ENCODE measurements at places on chromosomes 12 and 14.

- DNase-seq, result no peak
Observed at GRCh38 chr12:88371416-88372183, 208.7 kb downstream of the KITLG start.

DNA sequence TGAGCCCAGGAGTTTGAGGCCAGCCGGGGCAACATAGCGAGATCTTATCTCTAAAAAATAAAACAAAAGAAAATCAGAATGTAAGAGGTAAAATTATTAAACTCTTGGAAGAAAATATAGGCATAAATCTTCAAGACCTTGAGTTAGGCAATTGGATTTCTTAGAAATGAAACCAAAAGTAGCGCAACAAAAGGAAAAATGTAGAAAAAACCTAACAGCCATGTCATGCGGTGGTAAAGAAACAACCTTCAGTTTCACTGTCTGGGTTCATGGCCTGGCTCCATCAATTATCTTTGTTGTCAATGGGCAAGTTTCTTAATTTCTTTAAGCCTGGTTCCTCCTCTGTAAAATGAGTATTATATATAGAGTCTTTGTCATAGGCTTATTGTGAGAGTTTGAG is 5.6 kb upstream of the GCH1 start:
- DNase-seq, result no peak

- no peak for DNase-seq
Observed at GRCh38 chr14:38367922-38368321, 112.0 kb upstream of the CLEC14A start.

GRCh38 chr14:55351111-55351510 is 60.5 kb downstream of the ATG14 start:
- no peak for DNase-seq

DNA sequence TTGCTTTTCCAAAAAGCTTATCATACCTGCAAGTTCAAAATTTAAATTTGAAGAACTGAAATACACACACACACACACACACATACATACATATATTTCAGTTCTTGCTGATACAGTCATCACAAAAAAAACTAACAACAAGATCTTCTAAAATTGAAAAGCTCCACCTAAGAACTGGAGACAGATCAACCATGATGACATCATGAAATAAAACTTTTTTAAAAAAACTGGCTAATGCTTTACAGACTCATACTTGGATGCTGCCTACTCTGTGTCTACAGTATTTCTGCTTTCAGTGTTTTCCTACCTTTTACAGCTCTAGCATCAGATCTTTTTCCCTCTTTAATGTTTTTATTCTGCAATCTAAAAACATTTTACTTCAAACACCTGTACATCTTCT is 261.4 kb downstream of the DIO2 start:
- no peak for DNase-seq

- DNase-seq, result no peak
Observed at GRCh38 chr12:121787063-121788025, 6.1 kb downstream of the RHOF start.

DNA sequence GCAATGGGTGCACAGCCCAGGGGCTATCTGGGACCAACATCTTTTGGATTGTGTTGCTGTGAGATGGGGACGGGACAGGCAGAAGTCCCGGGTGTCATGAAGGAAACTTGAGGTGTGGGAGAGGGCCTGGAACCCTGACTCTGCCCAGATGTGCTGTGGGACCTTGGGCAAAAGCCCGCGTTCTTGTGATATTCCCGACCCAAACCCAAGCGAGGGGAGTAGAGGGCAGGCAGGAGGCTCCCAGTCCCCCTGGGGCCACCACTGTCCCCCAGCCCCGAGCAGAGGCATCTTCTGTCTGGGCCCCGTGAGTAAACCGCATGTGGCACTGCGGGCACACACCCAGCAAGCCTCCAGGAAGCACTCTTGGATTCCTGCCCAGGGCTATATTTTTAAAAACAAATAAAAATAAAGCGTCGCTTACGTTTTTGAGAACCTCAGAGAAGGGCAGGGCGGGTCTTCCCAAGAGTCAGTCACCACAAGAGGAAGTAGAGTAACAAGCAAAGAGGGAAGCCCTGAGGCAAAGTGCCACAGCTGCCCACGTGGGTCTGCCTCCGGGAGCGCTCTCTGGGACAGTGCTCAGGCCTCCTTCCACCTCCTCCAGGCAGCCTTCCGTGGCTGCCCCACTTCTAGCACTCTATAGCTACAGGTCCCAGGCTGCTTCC is 39.5 kb downstream of the BEGAIN start:
- DNase-seq, result no peak

GRCh38 chr12:74412606-74413230 is 124.9 kb upstream of the ATXN7L3B start:
- DNase-seq, result peak; percentile 21

DNA sequence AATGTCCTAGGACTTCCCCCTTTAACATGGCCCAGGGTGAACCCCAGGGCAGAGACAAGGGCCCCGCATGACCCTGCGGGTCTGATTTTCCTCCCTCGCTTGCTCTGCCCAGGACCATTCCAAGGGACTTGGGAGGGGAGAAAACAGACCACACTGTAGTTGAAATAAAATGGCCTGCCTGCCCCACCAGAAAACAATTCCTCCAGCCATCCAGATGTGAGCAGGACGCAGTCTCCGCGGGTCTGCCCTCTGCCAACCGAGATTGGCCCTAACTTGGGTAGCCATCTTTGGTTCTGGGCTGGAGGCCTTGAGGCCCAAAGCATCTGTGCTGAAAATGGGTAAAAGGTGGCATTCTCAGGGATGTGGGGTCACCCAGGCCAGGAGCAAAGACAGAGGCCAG is 75.5 kb downstream of the RFLNA start:
- no peak for DNase-seq

DNA sequence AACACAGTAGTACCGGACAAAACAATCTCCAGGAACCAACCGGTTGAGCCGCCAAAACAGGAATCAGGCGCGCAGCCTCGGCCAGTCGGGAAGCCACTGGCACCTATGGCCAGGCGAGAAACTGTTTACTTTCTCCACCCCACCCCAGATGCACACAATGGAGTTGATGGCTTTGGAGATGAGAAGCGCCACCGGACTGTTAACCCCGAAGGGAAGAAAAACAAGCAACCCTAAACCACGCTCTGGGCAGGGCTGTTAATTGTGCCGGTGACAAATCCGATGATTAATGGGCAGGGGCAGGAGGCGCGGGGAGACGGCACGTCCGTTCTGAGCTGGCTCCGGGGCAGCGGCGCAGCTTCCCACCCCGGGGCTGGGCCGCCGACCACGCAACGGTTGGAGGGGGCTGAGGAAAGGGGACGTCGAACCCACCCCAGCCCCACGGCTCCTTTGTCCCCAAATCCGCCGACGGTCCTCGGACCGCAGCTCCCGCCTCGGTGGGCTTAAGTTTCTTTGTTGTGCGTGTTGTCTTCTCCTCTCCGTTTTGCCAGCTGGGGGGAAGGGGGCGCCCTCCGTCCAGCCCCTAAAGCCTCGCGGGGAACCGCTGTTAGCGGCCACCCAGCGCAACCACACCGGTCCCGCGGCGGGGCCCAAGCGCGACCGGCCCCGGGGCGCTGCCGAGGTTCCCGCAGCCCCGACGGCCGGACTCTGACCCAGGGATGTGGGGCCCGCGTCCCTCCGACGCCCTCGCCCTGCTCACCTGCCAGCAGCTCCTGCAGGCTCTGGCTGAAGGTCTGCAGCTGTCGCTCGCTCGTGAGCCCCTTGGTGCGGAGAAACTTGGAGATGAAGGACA is 790 bp downstream of the BTG1 start:
- peak; percentile 70 for DNase-seq

GRCh38 chr14:30872602-30873001 is 1.8 kb upstream of the COCH start:
- DNase-seq, result no peak

GRCh38 chr12:3973269-3973884 is 100.2 kb upstream of the PARP11 start:
- no peak for DNase-seq

DNA sequence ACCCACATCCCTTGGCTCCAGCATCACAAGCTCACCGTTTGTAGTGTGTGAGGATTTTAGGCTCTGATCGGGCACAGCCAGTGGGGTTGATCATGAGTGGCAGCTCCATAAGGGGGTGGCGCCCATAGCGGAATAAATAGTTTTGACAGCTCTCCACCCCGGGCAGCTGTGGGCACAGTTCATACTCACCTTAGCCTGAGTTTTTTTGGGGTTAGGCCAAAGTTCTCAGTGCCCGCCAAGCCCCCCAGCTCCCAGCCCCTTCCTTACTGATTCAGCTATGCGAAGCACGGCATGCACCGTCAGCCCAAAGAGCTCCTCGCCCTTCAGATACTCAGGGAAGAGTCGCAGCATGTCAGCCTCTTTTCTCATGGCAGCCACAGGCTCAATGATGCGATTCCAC is 6.0 kb upstream of the PRKAG1 start:
- DNase-seq, result no peak

GRCh38 chr12:32615441-32615840 is 63.7 kb upstream of the DNM1L start:
- DNase-seq, result no peak

- DNase-seq, result no peak
Observed at GRCh38 chr12:1796515-1797010, 23.8 kb upstream of the LRTM2 start.

GRCh38 chr14:32077081-32078022 is at the start of gene ARHGAP5:
Gene ARHGAP5 (plus strand): TSS chr14:32077304. CDS start chr14:32090670, 13,366 bp downstream.
- peak; percentile 62 for DNase-seq

DNA sequence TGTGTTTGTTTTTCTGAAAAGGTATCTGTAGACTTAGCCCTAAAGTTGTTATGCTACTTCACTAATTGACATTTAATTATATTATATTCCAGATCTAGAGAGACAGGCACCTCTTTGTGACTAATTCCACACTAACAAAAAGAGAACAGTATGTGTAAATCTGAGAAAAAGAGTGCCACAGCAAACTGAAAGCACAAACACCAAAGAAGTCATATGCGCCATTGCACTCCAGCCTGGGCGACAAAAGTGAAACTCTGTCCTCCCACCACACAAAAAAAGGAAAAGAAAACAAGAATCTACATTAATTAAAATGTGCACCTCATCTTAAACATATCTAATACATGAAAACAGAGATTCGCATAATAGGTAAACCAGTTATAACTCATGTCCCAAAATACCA is 4.4 kb upstream of the CSRNP2 start:
- no peak for DNase-seq

DNA sequence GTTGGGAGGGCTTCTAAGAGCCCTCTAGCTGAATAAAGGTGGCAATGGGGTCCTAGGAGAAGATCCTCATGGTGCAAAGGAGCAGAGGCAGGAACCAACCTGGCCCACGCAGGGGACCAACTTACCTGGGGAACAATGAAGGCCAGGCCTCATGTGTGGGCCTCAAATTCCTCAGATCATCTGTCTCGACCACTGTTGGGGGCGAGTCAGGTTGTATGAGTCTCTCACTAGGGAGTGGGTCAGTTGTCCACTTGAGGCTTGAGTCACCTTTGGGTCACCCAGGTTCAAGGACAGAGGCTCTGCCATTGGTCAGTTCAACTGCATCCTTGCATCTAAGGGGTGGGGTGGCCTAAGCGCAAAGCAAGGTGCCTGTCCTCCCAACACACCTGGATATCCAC is 43.7 kb upstream of the BDKRB2 start:
- no peak for DNase-seq

DNA sequence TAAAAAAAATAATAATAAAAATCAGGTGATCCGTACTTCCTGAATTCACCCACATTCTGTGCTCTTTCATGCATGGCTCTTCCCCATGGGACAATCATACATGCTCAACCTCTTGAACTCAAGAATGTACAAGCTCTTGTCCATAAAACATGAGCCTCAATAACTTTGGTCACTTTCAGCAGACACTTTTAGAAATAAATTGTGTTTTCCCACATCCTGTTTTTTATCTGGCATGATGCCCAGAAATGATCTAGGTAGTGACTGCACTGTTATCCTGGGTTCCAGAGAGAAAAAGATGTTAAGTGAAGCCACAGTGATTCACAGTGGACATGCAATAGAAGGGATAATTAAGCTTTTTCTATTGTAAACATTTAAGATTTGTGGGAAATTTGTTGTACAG is 537.6 kb upstream of the TMEM132C start:
- no peak for DNase-seq

- peak; percentile 44 for DNase-seq
Observed at GRCh38 chr12:13362260-13362841, 165.8 kb downstream of the EMP1 start.

DNA sequence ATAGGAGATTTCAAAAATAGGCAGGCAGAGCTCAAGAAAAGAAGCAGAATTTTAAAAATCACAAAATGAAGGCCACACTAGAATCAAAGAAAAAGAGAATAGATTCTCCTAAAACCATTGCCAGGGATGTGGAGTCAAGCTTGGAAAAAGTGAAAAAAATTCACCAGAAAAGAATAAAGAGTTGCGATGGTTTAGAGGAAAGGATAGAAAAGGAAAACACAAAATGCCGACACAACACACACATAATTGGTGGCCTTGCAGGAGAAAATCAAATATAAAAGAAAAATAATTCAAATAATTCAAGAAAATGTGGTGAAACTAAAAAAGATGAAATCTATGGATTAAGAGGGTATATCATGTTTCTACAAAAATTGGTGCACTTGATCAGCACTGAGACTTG is 181.6 kb upstream of the C14orf180 start:
- no peak for DNase-seq

DNA sequence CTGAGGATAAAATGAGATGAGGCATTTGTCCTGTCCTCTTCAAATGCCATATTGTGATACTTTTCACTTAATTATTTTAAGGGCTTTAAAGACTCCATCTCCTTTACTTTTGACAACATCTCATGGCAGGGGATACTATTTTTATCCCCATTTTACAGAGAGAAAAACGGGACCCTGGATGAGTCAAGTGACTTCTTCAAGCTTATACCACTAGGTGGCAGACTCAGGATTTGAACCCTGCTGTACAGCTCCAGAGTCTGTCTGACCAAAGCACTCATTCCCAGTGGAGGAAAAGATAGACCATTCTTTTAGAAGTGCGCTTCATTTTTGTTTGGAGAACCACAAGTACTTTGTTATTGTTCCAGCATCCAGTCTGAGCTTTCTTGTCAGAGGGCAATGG is 1.7 kb upstream of the SMOC1 start:
- DNase-seq, result no peak

GRCh38 chr12:124700810-124701592 is 133.6 kb upstream of the NCOR2 start:
- no peak for DNase-seq

DNA sequence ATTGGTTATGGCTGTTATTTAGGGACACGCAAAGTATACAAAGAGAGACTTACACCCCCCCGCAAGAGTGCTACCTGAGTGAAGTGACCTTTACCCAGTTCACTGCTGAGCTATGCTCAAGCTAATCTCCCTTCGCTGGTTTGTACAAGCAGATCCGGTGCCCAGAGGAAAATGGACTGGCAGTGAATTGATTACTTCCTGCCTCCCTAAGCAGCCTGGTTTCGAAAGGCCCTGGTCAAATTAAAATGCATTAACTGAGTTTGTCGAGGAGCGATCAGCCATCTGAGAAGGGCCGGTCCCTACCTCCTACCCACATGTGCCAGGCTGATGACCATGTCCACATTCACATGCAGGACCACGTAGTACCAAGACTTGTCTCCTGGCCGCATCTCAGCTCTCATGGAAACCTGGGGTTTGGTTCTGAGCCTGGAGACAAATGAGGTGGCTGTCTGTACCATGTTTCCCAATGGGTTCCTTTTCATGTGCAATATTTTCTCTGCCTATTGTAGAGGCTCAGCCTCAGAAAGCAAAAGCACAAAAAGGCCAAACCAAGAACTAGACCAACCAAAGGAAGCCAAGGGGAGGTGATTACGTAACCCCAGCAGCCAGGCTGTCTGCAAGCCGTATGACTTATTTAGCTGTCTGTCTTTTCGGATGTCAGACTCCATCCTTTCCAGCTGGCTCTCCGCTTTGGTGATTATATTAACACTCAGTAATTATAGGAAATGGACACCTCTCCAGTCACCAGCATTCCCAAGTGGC is 284.7 kb upstream of the PWP1 start:
- no peak for DNase-seq

GRCh38 chr14:71764701-71765382 is 167.4 kb upstream of the RGS6 start:
- DNase-seq, result no peak
